ENCODE measurements at places on chromosomes 5 and 9.

DNA sequence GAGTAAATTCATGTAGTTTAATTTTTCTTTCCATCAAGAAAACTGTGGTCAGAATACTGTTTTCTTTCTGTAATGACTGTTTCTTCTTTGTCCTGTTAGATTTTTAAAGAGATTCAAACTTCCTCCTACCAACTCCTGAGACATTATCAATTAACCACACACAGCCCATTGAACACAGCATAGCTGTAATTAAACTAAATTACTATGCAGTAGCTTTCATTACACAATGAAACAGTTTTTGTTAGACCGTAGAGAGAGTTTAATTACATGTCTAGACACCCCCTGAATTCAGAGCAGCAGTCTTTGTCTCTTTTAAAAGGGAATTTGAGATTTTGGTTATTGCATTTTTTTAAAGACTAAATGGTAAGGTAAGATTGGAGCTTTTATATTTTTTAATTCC is 77.5 kb downstream of the STARD4 start:
- DNase-seq, result no peak

DNA sequence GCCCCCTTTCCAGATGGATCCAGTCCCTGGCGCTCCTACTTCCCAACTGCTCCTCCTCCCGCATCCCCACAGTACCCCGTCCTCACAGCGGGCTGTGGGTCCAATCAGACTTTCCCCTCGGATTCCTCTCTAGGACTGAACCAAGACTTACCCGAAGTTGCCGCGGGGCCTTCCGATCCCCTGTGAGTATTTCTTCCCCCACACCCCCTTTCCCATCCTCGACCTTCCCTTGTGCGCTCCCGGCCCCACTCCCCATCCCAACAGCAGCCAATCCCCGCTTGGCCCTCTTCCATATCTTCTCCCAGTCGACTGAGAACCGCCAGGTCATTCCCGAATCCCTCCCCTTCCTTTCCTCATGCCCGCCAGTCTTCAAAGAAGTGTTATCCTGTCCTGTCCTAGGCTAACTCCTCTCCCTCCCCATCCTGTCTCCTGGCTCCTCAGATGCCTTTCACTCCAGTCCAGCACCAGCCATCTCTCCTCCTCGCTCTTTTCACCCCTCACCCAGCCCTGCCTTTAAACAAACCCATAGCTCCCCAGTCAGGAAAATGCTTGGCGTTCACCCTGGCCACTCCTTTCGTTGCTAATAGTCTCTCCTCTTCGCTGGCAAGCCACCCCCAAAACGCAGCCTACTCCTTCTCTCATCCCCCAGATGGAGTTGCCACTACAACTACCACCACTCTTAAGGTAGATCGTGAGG is 646 bp downstream of the SWI5 start:
- peak; percentile 73 for DNase-seq

DNA sequence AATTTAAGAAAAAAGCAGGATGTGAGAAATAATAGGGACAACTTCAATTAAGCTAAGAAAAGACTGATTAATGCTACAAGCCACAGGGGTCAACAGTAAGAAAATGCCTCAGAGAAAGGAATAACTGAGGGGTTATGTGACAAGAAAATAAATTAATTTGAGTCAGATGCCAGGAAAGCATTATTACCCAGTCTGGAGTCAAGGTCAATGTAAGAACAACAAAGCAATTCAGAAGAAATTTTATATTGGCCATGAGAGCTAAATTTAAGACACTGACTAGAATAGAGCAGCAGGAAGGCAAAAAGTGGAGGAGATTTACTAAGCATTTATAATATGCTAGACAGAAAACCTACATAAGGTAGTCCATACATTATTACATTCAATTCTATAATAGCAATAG is 73.5 kb downstream of the CDH10 start:
- DNase-seq, result no peak

- DNase-seq, result no peak
These were observed 106.5 kb downstream of the ANKRD55 start for GRCh38 chr5:56126487-56127179.

GRCh38 chr9:32828861-32829260 is 45.5 kb downstream of the TMEM215 start:
- DNase-seq, result no peak

GRCh38 chr9:72150127-72150526 is 887 bp downstream of the GDA start:
- no peak for DNase-seq

DNA sequence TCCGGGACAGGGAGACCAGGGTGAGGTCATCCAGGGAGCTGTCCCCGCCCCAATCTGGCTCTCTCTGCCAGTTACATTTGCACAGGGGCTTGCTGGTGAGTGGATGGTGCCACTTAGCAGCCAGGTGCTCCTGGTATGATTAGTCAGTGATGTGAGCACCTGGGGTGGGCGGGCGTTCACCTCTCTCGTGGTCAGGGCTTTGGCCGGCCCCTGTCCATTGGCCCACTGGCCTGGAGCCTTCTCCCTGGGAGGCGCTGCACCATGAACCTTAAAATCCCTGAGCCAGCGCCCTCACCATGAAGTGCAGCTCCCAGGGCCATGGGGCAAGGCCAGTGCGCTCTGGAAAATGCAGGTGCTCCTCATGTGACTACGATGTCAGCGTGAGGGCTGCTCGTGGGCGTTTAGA is 2.0 kb downstream of the NKD2 start:
- DNase-seq, result no peak

GRCh38 chr5:40988746-40989510 is 79.6 kb downstream of the C7 start:
- no peak for DNase-seq

DNA sequence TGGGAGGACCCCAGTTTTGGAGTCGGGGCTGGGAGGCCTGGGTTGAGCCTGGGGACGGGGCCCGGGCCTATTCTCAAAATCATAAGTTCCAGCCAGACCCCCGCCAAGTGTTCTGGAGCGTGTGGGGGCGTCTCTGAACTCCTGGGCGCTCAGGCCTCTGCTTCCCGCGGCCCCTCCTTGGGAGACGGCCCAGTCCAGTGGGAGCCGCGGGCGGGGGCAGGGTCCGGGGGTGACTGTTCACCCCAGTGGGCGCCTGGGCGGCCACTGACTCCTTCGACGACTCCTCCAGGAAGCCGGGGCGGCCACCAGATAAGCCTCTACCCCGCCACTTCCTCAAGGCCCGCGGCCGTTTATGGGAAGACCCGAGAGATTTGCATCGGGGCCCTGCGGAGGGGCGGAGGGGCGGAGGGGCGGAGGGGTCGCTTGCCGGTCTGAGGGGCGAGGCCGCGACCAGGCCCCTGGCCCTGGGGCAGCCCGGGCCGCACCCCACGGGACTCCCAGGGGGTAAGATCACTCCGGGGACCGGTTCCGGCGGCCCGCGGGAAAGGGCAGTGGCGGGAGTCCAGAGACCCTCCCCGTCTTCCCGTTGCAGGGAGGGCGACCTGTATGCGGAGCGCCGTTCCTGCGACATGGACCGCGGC is 655 bp downstream of the TOR4A start:
- DNase-seq, result no peak

DNA sequence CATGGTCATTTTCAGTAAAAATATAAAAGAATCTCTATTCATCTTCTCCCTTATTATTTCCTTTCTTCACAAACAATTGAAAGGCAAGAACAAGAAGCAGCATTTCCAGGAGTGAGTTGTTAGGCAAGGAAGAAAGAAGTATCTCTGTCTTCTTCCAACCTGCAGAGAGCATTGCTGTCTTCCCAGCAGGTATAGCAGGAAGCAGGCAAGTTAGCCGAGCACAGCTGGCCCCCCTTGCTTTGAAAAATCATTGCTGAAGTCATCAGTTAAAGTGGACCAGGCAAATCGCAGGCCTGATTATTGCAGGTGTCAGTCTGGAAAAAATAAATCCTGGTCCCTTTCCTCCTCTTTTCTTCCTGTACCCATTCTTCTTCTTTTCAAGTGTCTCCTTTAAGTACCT is 353.1 kb upstream of the BRINP1 start:
- no peak for DNase-seq

GRCh38 chr9:124385623-124386022 is 29.6 kb downstream of the PSMB7 start:
- no peak for DNase-seq

- no peak for DNase-seq
These were observed 100.0 kb upstream of the ALDH1B1 start for GRCh38 chr9:38292480-38292879.

DNA sequence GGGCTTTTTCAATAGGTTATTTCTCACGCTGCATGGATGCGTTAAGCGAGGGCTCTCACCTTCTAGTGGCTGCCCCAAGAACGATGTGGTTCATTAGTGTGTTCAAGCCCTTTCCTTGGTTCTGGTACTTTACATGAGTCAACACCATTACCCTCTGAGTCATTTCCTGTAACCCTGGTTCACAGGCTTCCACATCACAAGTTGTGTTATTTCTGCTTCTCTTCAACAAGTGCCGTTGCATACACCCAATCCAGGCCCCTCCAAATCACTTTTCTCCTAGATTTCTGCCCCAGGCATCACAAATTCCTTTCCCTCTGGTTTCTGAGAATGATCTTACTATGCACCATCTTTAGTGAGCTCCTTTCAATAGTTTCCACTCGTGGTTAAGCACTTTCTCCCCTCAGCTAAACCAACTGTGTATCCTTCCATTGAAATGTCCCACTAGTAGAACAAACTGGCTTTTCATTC is 69.5 kb upstream of the RAD23B start:
- DNase-seq, result no peak

All from hindlimb muscle (tissue), 1 donor.